Activated gamma-delta T cell treated with Interleukin-2 at 50 U/mL for 16 hours (primary cell): ENCODE measurements at places on chromosomes 4 and X.

- no peak for DNase-seq
Observed at GRCh38 chrX:148517176-148517575, 16.8 kb downstream of the AFF2 start.

- no peak for DNase-seq
Observed at GRCh38 chrX:13764281-13764680, 29.7 kb downstream of the OFD1 start.

- DNase-seq, result no peak
Observed at GRCh38 chrX:21993265-21993664, 38.9 kb upstream of the PHEX start.

DNA sequence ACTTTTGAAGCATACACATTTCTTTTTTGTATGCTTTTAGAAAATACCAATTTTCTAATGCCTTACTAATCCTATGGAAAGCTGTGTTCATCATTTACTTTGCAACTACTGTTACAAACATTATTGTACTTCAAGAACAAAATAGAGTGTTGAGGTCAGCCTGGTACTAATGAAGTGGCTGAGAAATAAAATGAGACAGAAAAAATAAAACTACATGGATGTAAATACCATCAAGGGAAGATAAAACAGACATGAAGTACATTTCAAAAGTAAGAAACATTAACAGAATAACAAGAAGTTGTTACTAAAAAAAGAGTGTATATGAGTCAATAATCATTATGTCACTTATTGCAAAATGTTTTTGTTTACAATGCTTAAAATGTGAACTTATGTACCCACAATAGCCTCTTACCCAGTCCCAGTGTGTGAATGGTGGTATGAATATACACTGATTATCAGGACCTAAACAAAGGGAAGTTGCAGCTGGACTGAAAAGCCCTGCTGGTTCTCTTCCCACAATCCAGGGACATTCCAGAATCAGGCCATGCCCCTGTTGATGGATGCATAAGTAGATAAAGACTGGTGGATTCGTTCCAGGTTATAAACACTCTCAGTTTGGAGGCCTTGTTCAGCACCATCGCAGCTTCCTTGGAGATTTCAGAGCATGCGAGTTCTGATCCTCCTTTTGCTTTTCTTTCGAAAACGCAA, 2.4 kb upstream of the CSN3 start:
- DNase-seq, result no peak

- DNase-seq, result no peak
Observed at GRCh38 chr4:11198516-11199305, 230.0 kb downstream of the HS3ST1 start.

- DNase-seq, result no peak
Observed at GRCh38 chr4:117334451-117335188, 249.2 kb upstream of the TRAM1L1 start.

- DNase-seq, result no peak
Observed at GRCh38 chr4:25345744-25346143, 31.3 kb upstream of the ANAPC4 start.

DNA sequence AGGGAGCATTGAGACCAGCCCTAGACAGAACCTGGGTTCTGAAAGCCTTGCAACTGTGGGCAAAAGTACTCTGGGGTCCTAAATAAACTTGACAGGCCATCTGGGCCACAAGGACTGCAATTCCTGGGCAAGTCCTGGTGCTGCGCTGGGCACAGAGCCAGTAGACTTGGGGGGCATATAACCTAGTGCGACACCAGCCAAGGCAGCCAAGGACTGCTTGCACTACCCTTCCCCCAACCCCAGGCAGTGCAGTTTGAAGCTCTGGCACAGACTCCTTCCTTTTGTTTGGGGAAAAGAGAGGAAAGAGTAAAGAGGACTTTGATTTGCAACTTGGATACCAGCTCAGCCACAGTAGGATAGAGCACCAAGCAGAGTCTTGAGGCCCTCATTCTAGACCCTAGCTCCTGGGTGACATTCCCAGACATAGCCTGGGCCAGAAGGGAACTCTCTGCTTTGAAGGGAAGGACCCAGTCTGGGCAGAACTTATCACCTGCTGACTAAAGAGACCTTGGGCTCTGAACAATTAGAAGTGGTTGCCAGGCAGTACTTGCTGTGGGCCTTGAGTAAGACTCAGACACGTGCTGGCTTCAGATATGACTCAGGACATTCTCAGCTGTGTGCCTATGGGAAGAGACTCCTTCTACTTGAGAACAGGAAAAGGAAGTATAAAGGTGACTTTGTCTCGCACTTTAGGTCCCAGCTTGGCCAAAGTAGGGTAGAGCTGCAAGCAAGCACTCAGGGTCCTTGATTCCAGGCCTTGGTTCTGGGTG, 522.8 kb downstream of the GLUD2 start:
- no peak for DNase-seq

DNA sequence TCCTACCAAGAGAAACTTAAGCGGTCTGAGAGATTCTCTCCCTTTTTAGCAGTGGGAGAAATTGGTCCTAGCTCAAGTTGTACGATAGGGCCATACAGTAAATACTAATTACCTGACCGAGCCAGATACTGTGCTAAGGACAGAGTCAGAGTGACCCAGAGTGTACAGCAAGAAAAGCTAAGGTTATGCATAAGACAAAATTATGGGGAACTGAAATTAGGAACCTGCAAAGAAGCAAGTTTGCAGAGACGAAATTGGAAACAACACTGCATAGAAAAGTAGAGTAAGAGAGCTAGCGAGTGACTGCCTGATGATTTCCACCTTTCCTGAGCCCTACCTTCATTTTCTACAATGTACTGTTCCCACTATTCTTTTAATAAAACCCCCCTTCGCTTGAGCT, 278.1 kb downstream of the NKX6-1 start:
- no peak for DNase-seq
